Non-pigmented ciliary epithelial cell (primary cell): ENCODE measurements at places on chromosomes 3 and 15.

DNA sequence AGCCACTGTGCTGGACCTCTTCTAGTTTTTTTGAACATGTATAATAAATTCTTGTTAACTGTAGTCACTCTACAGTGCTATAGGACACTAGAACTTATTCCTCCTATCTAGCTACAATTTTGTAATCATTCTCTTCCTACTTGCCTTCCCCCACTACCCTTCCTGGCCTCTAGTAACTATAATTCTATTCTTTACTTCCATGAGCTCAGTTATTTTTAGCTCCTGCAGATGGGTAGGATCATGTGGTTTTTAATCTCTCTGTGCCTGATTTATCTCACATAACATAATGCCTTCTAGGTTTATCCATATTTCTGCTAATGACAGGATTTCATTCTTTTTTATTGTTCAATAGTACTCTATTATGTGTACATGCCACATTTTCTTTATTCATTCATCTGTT is 113.2 kb upstream of the FGF7 start:
- DNase-seq, result no peak

- no peak for DNase-seq
These were observed 23.4 kb downstream of the P2RY1 start for GRCh38 chr3:152858170-152858800.

GRCh38 chr3:143343944-143344343 is 224.4 kb downstream of the CHST2 start:
- DNase-seq, result no peak

GRCh38 chr3:43369404-43370292 is 83.3 kb downstream of the SNRK start:
- no peak for DNase-seq

DNA sequence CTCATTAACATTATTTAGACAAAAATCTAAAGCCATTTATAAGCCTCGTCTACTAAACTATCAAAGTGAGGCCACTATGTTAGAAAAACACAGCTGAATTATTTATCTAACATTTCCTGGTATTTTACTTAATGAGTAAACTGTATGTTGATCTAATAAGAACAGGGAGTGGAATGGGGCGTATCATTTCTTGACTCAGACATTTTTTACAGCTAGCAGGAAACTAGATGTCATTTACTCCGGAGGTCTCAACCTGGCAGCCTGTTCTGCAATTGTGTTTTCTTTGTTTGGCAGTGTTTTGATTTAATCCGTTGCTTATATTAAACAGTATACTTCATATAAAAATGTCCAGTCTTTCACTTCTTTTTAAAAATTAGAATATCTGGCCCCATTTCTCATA is 79.1 kb upstream of the ABI3BP start:
- no peak for DNase-seq

DNA sequence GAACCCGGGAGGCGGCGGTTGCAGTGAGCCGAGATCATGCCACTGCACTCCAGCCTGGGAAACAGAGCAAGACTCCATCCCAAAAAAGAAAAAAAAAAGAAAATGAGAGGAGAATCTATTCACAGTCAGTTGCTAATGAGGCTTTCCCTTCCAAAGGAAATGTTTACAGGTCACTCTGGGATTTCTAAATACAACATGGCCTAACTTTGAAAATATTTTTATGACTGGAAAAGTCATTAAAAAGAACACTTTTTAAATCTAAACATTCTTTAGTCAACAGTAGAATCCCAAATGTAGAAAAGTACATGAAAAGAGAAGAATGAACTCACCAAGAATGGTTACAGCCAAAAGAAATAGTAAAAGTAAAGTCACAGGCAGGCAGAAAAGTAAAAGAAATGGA is 78.6 kb downstream of the PLD1 start:
- DNase-seq, result no peak

DNA sequence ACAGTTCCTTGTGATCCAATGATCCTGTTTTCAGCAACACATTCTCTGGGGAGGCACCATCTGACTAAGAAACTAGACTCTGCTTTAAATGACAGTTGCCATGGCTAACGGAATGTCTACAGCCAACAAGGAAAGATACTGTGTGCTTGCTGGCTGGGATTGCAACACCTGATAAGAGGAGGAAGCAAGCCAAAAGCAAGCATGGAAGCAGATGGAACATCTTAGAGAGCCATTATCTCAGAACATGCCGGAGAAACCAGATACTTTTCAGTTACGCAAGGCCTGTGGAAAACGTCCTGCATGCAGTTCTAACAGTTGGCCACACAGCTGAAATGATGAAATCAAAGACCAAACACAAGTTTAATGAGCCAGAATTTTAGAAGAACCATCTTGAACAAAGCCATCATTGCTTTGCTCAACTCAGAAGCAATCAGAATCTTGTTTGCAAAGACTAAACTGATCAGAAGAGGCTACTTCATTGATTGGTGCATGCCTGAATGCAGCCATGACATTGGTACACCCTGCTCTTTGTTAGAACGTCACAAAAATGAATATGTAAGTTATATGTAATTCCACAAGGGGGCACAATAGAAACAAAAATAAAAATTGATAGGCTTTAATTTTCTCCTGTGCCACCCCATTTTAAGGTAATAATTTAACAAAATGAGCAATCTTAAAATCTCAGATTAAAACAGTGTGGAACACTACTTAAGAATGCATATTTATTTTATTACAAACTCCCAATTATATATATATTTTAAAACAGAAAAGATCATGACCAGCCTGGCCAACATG is 50.8 kb downstream of the GXYLT2 start:
- DNase-seq, result peak; percentile 96

DNA sequence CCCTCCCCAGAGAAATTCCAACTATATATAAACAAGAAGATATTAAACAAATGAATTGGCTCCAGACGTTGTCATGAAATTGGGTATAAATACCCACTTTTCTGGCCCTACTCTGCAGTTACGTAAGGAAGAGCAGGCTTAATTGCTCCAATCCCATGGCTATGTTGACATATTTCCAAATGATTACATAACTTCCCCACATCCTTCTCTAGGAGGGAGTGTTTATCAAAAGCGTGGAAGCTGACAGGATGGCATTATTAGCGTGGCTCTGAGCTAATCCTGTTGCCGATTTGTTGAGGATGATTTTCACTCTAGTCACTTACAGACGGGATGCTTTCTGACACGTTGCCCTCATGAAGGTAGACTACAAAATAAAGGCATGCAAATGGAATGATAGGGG is 347.5 kb upstream of the TMCO5A start:
- DNase-seq, result no peak

- DNase-seq, result no peak
These were observed 126.3 kb downstream of the DNAJB8 start for GRCh38 chr3:128340198-128340903.

- DNase-seq, result no peak
These were observed 30.5 kb upstream of the TIPARP start for GRCh38 chr3:156643729-156644389.

GRCh38 chr15:43735416-43735815 is 10.8 kb upstream of the PDIA3 start:
- DNase-seq, result no peak

- no peak for DNase-seq
These were observed 10.1 kb downstream of the CRTC3 start for GRCh38 chr15:90539789-90540188.

DNA sequence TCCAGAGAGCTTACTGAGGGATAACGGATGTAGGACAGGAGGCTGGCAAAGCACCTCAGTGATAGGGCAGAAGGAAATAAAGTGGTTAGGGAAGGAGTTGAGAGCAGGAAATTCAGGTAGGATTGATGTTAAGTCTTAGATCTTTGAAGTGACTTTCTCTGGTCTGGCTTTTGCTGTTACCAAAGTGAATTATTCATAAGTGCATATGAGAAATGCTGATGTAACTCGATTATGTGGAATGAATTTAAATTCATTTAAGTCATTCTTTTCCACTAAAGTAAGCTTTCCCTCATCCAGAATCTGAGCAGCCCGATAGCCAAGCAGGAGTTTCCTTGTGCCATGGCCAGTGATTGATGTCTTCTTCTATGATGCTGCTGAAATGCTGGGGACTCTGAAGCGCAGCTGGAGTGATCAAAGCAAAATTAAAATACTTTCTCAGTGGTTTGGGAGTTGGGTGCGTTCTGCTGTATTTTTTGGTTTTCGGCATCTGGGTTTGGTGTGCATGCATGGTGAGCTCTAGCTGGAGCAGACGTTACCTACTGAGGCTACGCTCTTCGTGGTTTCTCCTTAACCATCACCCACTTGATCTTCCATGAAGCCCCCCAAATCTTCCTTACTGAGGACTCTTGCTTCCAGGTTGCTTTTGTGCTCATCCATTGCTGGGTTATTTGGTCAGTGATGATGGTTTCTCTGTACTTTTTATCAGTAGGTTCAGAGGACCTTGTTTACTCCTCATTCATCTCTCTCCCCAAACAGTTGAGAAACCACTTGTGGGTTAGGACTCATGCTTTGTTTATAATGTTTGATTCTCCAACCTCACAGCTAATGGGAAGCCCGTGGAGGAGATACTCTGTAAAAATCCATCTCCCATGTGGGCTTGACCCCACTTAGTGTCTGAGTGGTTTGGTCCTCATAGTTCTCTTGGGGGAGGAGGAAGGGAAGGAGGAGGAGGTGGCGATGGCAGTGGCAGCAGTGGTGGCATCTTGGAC is 72.5 kb downstream of the IGF1R start:
- DNase-seq, result no peak

DNA sequence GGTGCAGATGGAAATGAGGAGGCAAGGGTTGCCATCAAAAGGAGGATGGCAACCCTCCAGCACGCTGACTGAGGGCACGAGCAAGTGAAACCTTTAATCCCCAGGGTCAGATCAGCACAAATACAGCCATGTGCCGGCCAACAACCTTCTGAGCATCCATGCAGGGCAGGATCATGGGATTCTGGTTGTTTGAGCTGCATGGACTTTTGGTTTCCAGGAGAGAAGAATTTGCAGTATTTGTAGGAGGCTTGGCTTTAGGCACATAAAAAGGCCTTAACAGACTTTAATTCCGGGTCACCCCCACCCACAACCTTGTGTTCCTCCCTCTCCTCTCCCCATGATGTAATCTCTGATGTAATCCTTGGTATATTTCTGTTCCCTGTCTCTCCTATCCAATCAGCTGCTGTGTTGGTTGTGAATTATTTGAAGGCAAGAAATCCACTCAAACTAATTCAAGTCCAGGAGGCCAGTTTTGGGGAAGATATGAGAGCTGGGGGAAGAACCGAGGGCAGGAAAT is 254.3 kb downstream of the SHQ1 start:
- no peak for DNase-seq

GRCh38 chr3:11498646-11499045 is 145.1 kb downstream of the VGLL4 start:
- DNase-seq, result no peak

DNA sequence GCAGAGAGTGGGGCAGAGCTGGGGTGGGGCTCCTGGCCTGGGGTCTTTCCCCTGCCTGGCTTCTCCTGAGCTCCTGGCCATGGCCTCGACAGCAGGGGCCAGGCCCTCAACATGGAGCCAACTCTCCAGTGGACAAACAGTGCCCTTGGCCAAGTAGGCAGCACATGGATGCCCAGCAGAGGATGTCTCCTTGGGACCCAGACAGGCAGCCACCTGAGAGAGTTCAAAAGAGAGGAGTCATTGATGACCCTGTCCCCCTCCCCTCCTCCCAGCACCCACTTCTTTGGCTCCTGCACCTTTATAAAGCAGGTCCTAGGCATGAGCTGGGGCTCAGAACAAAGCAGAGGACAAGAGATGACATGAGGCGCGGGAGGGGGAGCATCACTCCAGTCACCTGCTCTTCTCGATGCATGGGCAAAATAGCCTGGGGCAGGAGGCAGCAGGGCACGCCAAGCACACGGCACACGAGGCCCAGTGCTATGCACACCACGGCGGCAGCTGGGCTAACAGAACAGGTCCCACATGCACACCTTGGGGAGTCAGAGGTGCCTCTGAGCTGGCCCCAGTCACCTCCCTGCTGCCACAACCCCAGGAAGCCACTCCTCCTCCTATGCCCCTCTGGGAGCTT is 27.4 kb downstream of the SHISA5 start:
- DNase-seq, result no peak

GRCh38 chr3:11794927-11795326 is 51.8 kb downstream of the TAMM41 start:
- no peak for DNase-seq

- peak; percentile 6 for DNase-seq
These were observed 46.6 kb upstream of the ATP2B2 start for GRCh38 chr3:10551821-10552630.

- no peak for DNase-seq
These were observed 56.0 kb downstream of the LRTM1 start for GRCh38 chr3:54871867-54872266.

DNA sequence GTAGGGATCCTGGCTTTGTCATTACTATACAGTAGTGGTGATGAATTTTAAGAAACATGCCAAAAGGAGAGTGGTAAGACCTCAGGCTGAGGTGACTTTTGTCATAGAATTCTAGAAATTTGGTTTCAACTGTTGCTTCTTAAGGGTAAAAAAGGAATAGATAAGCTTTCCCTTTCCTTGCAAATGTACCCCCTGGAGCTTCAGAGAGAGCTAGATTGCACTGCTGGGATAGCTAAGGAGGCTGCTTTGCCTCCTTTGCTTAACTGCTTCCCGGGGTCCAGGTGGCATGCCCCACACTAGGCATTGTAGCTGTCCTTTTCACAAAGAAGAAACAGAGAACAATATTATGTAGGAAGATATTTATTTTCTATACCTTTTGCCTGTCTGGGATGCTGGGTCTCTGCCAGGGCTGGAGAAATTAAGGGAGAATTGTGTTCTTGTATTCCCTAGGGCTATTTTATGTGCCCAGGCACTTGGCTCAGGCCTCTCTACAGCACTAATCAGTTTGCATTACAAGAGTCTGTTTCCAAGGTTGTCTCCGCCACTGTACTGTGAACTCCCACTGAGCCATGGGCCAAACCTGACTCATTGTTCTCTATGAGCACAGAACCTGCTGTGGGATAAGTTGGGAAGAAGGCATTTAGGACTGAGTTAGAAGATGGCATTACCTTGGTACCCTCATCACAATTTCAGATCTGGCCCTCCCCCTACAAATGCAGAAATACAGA is 460.0 kb downstream of the PDCD6IP start:
- DNase-seq, result no peak

GRCh38 chr3:71265365-71265915 is 318.1 kb downstream of the FOXP1 start:
- DNase-seq, result no peak

DNA sequence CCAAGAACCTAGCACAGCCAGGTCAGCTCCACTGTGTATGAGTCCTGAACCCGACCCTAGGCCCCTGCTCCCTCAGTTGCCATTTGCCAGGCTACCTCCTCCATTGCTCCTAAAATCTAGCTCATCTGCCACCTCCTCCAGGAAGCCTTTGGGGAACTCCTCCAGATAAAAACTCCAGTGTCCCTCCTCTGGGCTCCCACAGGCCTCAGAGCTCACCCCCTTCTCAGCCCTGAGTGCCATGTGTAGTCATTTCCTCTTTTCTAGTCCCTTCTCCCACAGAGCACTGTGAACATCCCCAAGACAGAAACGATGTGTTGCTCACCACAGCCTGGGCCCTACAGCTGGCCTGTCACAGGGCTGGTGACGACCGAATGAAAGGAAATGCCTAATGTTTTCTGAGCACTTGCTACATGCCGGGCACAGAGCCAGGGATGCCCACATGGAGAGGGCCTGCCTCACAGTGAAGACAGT is 61.0 kb downstream of the IQSEC1 start:
- DNase-seq, result no peak

- DNase-seq, result no peak
These were observed 645.2 kb upstream of the EPHA6 start for GRCh38 chr3:96169111-96169766.

GRCh38 chr3:36943601-36944000 is 1.3 kb downstream of the TRANK1 start:
- DNase-seq, result no peak

- DNase-seq, result no peak
These were observed 49.9 kb downstream of the NMD3 start for GRCh38 chr3:161270991-161271390.

GRCh38 chr3:179652447-179653095 is at the start of gene USP13:
Gene USP13 (plus strand): TSS chr3:179653040. CDS start chr3:179653226, 186 bp downstream.
- no peak for DNase-seq
